ENCODE measurements at places on chromosomes 7 and 10. TPM values are rescaled to one million over a fixed set of nuclear protein-coding genes. Genes with fewer than 3 reads are reported as not detected.

GRCh38 chr7:132063800-132064199 lies 507.4 kb upstream of the PODXL start:
- DNase-seq = no peak

DNA sequence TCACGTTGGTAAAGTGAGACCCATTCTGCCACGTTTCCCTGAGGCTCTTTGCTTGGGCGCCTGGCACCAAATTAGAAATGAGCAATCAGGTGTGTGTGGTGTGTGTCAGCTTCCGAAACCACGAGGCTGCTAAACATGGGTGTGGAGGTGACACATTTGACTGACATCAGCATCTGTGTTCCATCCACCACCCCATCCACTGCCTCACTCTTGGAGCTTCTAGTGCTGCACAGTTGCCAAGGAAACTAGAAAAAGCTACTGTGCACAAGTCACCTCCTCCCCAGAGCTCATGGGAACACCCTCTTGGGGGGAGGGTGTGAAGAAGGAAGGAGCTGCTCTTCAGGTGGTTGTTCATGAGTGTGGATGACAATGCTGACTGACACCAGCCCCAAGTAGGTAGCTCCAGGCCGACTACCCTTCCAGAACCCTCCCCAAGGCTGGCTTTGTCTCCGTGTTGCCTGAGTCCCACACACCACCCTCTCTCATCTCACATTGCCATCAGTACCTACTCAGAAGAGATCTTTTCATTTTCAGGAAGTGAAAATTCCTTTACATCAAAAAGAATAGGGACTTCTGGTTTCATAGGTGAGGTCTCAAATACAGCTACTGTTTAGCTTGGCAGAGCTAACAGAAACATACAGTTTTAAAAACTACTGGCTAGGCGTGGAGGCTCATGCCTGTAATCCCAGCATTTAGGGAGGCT lies 152.2 kb downstream of the TMEM178B start:
- DNase-seq = no peak

- DNase-seq = no peak
Observed at GRCh38 chr10:86801995-86802394, 45.6 kb downstream of the BMPR1A start.

- DNase-seq = no peak
Observed at GRCh38 chr10:102616066-102616770, 28.1 kb upstream of the TRIM8 start.

DNA sequence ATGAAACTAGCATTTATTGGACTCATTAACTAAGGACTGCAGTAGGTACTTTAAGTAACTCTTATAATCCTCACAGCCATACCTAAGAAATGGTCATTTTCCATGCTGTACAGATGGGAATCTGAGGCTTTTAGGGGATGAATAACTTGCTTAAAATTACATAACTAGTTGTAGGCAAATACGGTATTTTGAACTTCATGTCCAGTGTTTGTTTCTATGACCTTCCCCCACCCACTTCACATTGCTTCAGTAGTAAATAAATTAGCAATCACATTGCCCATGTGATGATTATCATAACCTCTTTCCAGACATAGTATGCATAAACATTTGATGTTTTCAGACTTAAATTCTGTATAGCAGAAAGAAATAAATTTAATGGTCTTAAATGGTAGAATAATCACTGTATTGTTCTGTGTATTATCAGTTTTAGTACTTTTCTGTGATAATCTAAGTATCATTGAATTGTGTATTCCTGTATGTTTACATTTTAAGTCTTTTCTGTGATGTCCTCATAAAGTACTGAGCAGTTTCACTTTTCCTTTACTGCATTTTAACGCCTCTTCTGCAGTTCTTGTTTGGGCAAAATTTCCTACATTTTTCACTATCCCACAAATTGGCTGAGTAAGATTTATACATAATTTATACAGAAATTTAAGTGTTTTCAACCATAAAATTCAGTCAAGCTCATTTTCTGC lies 48.3 kb downstream of the ANKIB1 start:
- DNase-seq = no peak

- DNase-seq = no peak
Observed at GRCh38 chr10:49025347-49025983, 85.8 kb upstream of the LRRC18 start.

HOXA5 gene
- 71.1 TPM for polyA plus RNA-seq

- no peak for DNase-seq
Observed at GRCh38 chr10:129861776-129862531, 102.1 kb downstream of the EBF3 start.

DNA sequence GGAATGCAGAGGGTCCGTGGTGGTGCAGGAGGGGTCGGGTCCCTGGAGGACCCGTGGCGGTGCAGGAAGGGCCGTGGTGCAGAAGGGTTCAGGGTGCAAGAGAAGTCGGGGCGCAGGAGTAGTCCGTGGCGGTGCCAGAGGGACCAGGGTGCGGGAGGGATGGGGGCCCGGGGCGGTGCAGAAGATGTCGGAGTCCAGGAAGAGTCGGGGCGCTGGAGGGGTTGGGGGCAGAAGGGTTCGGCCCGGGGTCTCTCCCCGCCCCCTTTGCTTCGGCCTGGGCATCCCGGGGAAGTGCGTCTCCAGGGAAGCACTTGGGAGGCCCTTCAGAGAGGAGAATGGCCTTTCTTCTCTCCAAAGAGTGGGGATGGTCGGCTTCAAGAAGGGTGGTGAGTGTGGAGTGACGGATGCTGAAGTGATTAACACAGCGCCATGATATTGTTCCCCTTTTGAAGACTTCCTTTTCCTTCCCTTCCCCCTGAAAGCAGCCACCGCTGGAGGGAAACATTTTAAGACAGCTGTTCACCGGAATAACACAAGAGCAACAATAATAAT lies 997 bp downstream of the WDR37 start:
- DNase-seq = no peak

GRCh38 chr7:93697901-93698300 lies 123.4 kb upstream of the CALCR start:
- DNase-seq = no peak

DNA sequence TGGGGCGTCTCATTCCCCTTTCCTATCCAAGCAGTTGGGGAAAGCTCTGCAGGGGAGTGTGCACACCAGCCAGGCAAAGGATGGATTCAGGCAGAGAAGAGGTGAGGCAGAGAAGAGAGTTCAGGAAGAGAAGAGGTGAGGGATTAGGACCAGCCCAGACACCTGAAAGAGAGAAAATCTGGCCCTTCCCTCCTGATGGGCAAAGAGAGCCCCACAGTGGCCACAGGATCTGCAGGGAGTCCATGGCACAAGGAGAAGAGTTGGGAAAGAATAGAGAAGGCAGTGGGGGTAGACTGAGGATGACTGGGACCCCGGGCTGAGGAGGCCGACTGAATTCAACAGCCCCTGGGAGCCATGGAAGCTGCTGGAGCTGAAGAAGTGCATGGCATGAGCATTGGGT lies 140.4 kb upstream of the ZMIZ1 start:
- no peak for DNase-seq

GRCh38 chr10:110548002-110548401 lies 19.5 kb upstream of the SMC3 start:
- DNase-seq = no peak

GLI3 gene
- polyA plus RNA-seq = 15.1 TPM

- DNase-seq = no peak
Observed at GRCh38 chr7:34162027-34162565, 256.8 kb downstream of the BMPER start.

GRCh38 chr7:155278921-155279320 lies 18.8 kb upstream of the INSIG1 start:
- DNase-seq = no peak

- peak; percentile 89 for DNase-seq
Observed at GRCh38 chr10:87863053-87863943, at the start of the genes KLLN and PTEN. Gene KLLN, minus strand, starts transcription at chr10:87863533. Its CDS starts 1,046 bp downstream, at chr10:87862487. Gene PTEN, plus strand, starts transcription at chr10:87863625. Its CDS starts 845 bp downstream, at chr10:87864470.

DNA sequence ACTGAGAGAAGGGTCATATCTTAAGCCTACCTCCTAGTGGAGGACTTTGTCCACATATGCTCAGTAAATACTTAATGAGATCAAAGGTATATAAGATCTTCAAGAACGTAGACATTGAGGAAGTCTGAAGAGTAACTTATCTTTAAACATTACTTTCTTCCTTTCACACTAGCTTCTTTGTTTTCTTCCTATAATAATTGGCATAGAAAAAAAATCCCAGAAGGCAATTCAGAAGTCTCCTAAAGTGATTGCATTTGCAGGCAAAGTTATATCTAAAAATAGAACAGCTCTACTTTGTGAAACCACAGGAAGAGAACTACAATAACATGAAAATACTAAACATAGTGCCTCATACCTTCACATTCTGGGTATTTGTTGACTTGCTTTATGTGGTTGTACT lies 150.4 kb downstream of the PPP1R3A start:
- DNase-seq = no peak

HOGA1 gene
- 50.8 TPM for polyA plus RNA-seq

MBLAC1 gene
- 0.79 TPM for polyA plus RNA-seq

- no peak for DNase-seq
Observed at GRCh38 chr10:126840576-126841135, 64.6 kb upstream of the DOCK1 start.

CNPY1 gene
- not detected for polyA plus RNA-seq

DNA sequence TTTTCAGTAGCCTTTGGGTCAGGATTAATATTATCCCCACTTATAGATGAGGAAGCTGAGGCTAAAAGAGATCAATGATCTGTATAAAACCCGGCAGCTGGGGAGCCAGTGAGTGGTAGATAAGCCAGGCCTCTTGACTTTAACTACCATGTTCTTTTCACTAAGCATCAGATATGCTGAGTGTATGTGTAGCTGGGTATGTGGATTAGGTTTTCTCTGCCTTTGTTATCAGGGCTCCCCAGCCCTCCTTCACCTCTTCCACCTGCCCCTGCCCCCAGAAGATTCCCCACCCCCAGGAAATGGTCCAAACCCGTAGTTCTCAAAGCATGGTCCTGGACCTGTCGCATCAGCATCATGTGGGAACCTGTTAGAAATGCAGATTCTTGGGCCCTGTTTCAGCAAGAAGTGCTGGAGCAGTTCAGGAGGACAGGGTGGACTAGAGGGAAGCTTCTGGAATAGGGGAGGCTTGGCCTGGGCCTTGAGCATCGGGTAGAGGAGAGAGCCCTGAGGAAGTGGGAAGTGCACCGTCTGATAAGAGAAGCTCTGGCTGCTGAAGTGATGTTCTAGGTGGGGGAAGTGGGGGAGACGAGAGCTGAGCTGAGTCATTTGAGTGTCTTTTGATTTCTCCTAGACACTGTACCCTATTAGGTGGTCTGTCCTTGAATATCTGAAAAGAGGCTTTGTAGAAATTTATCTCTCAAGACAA lies 101.3 kb downstream of the HIF1AN start:
- no peak for DNase-seq

GRCh38 chr10:34150103-34150502 lies 665.0 kb downstream of the PARD3 start:
- DNase-seq = no peak

DNA sequence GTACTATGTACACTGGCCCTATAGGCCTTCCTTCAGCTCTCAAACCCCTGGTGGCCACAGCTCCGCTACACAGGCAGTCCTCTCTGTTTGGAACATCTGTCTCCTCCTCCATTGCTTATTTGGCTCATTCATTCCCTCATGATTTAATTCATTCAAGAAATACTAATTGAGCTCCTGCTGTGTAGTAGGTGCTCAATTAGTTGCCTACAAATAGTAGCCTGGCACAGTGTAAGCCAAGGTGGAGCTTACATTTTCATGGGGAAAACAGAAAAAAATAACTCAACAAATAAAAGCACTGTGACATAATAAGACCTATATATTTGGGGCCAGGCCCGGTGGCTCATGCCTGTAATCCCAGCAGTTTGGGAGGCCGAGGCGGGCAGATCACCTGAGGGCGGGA lies 3.4 kb upstream of the FIS1 start:
- DNase-seq = no peak

Measured in renal cortex interstitium (tissue), 15 donors.